ENCODE measurements at places on chromosomes 2 and 18.

GRCh38 chr18:6561420-6561861 is 146.7 kb upstream of the L3MBTL4 start:
- DNase-seq, result no peak

DNA sequence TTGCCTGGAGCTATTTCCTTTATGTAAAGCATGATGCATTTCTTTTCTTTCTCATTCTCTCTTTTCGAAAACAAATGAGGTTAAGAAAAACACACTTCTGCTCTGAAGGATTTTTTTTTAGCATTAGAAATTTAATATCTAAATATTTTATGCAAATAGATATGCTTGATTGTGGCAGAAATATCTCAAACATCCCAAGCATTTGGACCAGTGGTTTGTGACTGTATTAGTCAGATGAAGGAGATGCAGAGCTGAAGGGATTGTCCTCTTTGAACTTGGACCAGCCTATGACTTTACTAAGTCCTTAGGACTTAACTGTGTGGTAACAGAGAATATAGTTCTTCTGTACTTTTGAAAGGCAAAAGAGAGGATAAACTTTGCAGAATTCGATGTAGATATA is 335.9 kb upstream of the NT5C1B start:
- DNase-seq, result no peak

- DNase-seq, result peak; percentile 12
These were observed 7.7 kb downstream of the OTX1 start for GRCh38 chr2:63058144-63058920.

DNA sequence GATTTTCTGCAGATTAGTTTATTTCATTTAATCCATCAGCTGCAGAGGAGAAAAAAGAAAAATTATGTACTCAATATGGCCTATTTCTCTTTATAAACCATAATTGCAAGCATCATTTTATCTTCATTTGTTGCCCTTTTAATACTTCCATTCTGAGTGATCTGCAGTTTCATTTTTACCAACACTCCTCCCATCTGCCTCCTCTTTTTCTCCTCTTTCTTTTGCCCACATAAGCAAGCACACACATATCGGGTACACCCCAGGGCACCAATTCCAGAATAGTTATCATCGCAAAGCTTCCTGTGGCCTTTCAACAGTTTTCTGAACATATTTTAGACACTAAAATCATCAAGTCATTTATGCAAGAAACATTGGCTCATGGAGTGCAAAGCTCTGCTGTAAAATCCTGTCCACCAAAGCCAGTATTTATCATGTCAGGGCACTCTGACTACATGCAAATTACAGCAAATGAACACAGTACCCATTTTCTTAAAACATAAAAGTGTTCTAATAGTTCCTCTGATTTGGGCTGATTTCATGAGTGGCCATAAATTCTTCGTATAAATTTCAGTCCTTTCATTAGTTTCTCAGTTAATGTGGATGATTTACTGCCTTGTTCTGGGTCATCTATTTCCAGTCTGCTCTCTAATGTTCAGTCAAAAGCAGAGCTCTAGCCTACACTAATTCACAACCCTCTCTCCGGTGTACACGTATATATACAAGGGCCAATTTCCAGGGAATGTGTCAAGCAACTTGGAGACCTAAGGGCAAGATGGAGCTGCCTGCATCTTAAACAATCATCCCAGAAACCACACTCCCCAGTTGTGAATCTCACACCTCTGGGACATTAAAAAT is 281.3 kb downstream of the STK39 start:
- DNase-seq, result no peak

DNA sequence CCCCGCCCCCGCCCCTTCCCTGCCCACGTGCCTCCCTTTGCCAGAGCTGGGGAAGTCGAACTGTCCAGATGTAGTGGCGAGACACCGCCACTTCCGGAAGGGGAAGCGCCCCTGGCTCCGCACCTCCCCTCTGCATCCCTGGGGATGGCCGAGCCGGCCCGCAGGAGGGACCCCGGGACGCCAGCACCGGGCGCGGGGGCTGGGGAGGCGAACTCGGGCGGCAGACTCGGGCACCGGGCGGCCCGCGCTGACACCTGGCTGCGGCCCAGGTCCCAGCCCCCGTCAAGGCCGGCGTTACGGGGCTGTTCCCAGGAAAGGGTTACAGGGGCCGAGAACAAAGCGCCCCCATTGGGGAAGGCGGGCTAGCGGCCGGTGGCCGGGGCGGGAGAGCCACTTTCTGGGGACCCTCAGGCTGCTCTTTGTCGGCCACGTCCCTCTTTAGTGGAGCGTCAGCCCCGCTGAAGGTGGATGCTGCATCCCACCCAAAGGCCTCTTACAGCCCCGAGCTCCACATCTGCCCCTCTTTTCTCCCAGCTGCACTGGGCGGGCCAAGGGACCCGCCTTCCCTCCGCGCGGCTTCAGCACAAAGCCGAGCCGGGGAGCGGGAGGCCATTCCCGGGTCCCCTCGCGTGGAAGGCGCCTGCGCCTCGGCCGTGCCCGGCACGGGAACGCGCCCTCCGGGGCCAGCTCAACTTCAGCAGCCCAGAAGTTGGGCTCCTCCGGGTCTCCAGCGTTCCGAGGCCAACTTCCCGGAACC is 1.3 kb downstream of the SDC1 start:
- DNase-seq, result peak; percentile 24

DNA sequence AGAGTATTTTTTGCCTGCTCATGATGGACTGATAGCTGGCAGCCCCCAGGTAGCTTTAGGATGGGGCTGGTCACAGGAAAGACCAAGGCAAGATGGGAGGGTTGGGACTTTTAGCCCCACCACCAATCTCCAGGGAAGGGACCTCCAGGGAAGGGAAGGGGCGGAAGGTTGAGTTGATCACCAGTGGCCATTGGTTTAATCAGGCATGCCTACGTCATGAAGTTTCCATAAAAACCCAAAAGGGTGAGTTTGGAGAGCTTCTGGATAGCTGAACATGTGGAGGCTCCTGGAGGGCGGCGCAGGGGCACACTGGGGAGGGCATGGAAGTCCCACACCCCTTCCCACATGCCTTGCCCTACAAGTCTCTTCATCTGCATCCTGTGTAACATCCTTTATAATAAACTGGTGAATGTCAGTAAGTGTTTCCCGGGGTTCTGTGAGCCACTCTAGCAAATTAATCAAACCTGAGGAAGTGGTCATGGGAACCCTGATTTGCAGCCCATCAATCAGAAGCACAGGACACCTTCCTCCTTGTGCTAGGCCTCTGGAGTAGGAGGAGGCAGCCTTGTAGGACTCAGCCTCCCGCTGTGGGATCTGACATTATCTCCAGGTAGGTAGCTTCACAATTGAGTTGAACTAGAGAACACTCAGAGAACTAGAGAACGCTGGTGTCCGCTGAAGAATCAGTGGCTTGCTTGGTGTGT is 30.3 kb downstream of the RAB31 start:
- DNase-seq, result no peak

DNA sequence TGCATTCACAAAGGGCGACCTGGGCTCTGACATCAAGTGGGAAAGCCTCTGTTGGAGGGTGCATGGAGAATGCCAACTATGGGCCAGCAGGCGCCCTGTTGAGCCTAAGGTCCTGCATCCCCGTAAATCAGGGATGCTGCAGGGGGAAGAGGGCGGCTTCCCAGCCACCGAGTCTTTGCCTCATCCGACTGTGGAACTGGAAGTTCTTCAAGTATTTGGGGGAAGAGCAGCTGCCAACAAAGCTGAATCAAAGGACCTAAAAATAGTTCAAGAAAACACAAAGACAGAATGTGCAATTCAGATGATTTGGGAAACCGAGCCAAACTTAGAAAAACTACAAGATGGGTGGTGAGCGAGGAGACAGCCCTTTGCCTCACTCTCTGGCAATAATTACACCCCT is 281.1 kb upstream of the MGAT5 start:
- DNase-seq, result no peak

DNA sequence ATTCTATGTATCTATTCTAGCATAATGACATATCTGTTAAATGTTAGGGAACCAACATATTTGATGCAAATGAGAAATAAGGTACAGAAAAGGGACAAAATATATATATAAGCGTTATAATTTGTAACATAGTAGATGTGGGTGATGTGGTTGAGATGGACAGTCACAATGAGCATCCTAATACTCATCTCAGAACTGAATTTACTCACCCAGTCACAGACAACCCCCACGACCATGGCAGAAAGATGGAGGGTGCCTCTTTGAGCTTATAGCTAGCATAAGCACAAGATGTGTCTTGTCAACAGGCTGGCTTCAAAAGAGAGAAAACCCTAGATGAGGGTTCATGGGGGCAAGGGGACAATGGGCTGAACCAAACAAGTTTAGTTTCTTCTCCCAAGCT is 9.1 kb upstream of the DSG3 start:
- peak; percentile 8 for DNase-seq

GRCh38 chr2:942775-943460 is 7.7 kb upstream of the SNTG2 start:
- no peak for DNase-seq

- no peak for DNase-seq
These were observed 175.2 kb upstream of the SPATS2L start for GRCh38 chr2:200131307-200131706.

DNA sequence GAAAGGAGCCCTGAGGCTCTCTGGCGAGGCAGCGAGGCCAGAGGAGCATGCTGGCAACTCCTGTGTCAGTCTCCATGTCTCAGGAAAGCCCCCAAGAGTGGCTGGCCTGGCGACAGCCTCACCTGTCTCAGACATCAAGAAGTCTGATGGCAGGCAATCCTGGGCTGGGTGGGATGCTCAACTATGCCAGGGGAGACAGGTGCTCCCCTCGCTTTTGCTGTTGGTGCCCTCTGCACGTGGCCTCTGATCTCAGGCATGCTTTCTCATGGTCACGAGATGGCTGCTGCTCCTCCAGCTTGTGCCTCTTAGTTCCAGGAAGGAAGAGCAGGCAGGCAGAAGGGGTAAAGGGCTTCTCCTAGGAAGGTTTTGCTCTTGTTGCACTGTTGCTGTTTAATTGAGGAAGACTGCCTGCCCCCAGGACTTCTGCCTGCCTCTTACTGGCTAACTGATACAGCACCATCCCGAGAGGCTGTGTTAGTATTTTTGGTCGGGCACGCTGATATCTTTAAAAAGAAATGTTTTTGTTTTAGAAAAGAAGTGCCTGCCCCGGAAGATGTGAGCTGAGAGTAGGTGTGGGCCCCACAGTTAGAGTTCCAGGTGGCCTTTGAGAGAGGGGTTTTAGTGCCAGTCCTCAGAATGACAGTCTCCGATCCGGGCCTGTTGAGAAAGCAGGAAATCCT is 344.8 kb upstream of the HS6ST1 start:
- DNase-seq, result no peak

DNA sequence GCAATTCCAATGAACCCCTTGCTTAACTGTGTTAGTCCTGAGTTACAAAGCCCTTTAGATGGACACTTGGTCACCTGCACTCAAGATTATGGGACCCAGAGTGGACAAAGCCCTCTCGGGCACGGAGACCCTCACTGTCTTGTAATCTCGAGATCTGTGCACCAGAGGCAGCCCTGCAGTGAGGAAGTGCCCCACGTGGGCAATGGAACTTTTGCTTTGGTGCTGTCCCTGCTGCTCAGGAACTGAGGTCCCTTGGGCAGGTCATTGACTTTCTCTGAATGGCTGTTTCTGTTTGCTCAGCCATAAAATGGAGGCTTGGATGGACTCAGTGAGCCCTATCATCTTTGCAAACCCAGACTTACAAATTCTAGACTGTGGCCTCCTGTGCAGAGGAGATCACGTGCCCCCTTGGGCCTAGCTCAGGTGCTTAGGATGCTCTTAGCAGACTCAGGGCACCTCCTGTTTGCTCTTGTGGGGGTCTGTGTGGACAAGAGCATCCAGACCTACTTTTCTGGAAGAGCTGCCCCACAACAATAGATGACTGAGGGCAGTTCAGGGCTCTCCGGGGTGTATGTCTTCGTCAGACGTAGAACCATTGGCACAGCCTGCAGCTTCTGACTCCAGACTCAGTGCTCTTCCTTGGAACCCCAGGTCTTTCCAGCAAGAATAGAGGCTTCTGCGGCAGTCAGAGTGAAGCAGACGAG is 94.5 kb upstream of the HS6ST1 start:
- no peak for DNase-seq

DNA sequence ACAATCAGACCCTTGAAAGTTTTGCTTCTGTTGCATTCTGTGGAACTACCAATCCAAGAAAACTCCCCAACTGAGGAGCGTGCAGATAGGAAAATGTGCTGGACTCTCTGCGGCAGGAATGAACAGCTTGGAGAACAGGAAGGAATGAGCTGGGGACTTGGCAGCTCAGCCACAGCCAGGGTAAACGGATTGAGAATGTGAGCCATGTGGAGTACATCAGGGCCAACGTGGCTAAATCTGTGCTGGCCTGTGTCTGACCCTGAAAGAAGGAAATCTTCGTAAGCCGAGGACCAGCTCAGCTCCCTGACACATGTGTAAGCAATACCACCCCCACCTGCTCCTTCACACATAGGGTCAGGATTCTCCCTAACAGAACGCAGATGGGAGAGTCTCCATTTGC is 1023.7 kb downstream of the BCL11A start:
- DNase-seq, result no peak

GRCh38 chr2:9844036-9844483 is 786 bp downstream of the TAF1B start:
- peak; percentile 34 for DNase-seq

DNA sequence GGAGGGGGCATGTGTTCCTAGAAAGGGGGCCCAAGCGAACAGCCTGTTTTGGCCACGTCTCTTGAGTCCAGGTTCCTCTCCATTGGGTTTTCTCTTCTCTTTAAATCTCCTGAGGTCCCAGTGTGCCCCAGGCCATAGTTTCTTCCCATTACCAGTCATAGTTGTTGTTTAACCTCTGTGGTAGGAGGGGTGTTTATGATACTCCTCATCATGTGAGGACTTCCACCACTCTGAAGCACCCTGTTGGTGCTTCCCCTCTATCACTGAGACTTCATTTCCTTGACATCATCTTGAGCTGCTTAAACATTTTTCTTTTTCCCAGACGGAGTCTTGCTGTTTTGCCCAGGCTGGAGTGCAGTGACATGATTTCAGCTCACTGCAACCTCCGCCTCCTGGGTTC is 45.9 kb downstream of the WIPF1 start:
- no peak for DNase-seq

DNA sequence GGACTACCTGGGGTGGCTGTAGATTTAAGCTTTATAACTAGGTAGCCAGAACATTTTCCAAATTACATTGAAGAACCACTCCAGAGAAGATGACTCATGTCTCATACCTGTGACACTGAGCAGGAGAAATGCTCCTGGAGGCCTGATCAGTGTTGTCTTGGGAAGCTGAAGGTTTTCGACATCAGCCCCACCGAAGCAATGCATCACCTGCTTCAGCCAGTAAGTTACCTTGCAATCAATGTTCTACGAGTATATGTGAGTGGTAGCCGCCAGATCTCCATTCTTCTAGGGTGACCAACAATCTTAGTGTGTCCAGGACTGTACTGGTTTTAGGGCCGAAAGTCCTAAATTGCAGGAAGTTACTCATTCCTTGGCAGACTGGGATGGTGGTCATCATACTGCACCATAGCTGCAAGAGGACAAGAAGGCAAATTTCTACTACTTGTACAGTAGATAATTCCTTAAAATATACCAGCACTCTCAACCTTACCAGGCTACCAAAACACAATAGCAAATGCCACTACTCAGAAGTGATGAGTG is 109.3 kb upstream of the LINC00305 start:
- DNase-seq, result no peak

GRCh38 chr2:58709687-58710354 is 468.7 kb upstream of the FANCL start:
- DNase-seq, result no peak

GRCh38 chr18:50427896-50428295 is 53.0 kb downstream of the SKA1 start:
- no peak for DNase-seq

Data from activated CD4-positive, alpha-beta T cell treated with anti-CD3 and anti-CD28 coated beads for 36 hours (primary cell).